ENCODE measurements at places on chromosomes 6 and 20. TPM values are rescaled to one million over a fixed set of nuclear protein-coding genes. Genes with fewer than 3 reads are reported as not detected.

The BEND6 gene
- total RNA-seq = not detected

- no peak for DNase-seq
Observed at GRCh38 chr6:108732091-108732870, 115.9 kb upstream of the ARMC2 start.

The HEY2 gene
- not detected for total RNA-seq

- no peak for DNase-seq
Observed at GRCh38 chr6:148128014-148128730, 214.5 kb upstream of the SASH1 start.

GRCh38 chr6:77455271-77455670, 8.0 kb downstream of the HTR1B start:
- no peak for DNase-seq

The PHACTR1 gene
- total RNA-seq = 0.19 TPM
